ENCODE measurements at places on chromosomes 2 and 18. TPM values are rescaled to one million over a fixed set of nuclear protein-coding genes. Genes with fewer than 3 reads are reported as not detected.

- H3K4me3 ChIP-seq: no peak overlapping the region
- H3K4me1 ChIP-seq: peaks cover 15% of the 10 kb centered on the region
- H3K27ac ChIP-seq: no peak overlapping the region
- H3K36me3 ChIP-seq: peaks cover 12% of the 10 kb centered on the region
- DNase-seq: no peak
Measured at GRCh38 chr2:10337449-10338269, 35.0 kb downstream of the HPCAL1 start.

GRCh38 chr18:74219056-74219455, 70.7 kb downstream of the TIMM21 start:
- H3K4me3 ChIP-seq: no peak overlapping the region
- peaks cover 10% of the 10 kb centered on the region for H3K27me3 ChIP-seq
- H3K27ac ChIP-seq: no peak overlapping the region
- no peaks in the 10 kb centered on the region for H3K36me3 ChIP-seq
- H3K4me1 ChIP-seq: no peaks in the 10 kb centered on the region

DNA sequence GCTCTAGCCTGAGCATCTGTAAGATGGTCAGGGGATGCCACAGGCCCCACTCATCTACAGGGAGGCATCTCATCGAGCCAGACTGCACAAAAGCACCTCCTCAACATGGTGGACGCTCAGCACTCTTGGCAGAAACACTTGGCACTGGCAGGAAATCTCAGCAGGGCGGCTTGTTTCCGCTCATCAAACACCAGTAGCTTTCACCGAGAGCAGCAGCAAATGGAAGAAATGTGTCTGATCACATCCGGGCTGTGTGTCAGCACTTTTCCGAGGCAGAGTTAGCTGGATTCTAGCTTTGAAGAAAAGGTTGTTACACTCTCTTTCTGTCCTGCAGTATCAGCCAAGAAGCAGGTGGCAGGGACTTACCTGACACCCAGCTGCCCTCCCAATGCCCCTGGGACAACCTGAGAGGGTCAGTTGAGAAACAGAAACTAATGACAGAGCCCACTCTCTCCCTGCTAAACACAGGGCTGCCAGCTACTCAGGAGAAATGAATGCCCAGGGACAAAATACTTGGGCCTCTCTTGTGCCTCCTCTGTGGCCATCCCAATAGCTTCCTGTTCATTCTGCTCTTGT, 68.9 kb upstream of the FZD7 start:
- no peaks in the 10 kb centered on the region for H3K36me3 ChIP-seq
- no peak for DNase-seq
- no peaks in the 10 kb centered on the region for H3K4me1 ChIP-seq
- no peaks in the 10 kb centered on the region for H3K27me3 ChIP-seq

DNA sequence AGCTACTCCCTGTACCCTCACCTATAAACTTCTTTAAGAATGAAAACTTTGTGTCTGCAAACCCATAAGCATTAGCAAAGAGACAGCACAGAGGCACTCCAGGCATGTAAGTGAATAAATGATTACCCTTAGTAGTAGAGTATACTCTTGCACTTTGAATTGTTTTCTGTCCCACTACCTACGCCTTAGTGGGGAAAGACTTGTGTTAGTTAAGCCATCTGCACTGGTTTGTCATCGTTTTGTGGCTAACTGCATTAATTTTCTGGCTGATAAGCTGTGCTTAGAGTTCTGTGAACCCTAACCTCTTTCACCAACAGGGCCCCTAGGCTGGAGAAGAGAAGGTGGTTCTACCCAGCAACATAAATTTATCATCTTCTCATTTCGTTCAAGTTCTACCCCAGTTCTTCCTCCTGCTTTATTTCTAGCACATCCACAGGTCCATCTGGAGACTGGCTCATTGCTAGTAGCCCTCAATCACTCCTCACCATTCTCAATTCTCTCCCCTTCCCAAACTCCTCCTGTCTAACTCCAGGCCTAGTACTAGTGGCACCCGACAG, 710 bp downstream of the LMAN2L start:
- H3K36me3 ChIP-seq: peaks cover 15% of the 10 kb centered on the region
- DNase-seq: no peak
- no peaks in the 10 kb centered on the region for H3K27me3 ChIP-seq
- H3K4me1 ChIP-seq: peaks cover 62% of the 10 kb centered on the region

The ABCA12 gene
- total RNA-seq: 0.03 TPM

The DNAH6 gene
- 0.14 TPM for total RNA-seq

- no peak overlapping the region for H3K27ac ChIP-seq
- no peak for DNase-seq
- H3K4me1 ChIP-seq: peaks cover 27% of the 10 kb centered on the region
Measured at GRCh38 chr2:230764346-230764745, 51.7 kb downstream of the CAB39 start.

The DYNAP gene
- total RNA-seq: not detected

GRCh38 chr2:72347081-72347480, 199.4 kb upstream of the CYP26B1 start:
- no peak overlapping the region for H3K4me3 ChIP-seq
- peaks cover 2% of the 10 kb centered on the region for H3K36me3 ChIP-seq
- peaks cover 11% of the 10 kb centered on the region for H3K4me1 ChIP-seq
- DNase-seq: no peak
- H3K27me3 ChIP-seq: no peaks in the 10 kb centered on the region

- no peak overlapping the region for H3K27ac ChIP-seq
- no peak for DNase-seq
- no peaks in the 10 kb centered on the region for H3K36me3 ChIP-seq
- H3K4me3 ChIP-seq: no peak overlapping the region
Measured at GRCh38 chr18:45106331-45106774, 425.7 kb downstream of the SETBP1 start.
